ENCODE measurements at places on chromosomes 7 and 10.

DNA sequence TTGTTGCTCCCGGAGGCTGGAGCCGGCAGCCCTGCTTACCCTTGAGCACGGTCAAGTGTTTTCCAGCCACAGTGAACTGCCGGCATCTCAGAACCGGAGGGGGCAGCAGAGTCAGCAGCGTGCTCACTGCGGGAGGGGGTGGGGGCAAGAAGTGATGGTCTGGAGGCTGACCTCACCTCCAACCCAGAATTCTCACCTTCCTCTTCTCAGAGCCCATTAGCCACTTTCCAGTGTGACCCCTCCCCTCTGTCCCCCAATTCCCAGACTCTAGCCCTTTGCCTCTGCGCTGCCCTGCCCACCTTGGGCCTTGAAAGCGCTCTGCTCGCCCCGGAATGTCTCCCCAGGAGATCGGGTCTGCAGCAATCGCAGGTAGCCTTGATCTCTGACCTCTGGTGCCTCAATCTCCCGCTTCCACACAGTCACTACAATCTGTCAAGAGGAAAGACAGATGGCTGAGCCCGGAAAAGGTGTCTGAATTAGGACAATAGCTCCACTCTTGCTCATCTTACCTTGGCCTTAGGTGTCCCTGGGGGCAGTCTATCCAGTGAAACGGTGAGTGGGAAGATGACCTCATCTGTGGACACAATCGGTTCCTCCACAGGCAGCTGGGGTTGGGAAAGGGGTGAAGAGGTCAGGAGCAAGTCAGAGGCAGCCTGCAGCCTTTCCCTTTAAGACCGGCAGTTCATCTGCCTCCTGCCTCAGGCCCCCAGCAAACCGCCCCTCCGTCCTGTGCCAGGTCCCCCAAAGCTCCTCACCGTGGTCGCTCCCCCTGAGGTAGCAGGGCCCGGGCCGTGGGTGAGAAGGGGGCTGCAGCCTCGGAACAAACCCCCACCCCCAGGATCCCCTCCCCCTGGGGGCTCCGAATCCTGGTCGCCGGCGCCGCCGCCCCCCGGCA lies 942 bp downstream of the TRAPPC14 start:
- peak; percentile 66 for DNase-seq

GRCh38 chr7:41033500-41033899 lies 669.4 kb downstream of the INHBA start:
- no peak for DNase-seq

DNA sequence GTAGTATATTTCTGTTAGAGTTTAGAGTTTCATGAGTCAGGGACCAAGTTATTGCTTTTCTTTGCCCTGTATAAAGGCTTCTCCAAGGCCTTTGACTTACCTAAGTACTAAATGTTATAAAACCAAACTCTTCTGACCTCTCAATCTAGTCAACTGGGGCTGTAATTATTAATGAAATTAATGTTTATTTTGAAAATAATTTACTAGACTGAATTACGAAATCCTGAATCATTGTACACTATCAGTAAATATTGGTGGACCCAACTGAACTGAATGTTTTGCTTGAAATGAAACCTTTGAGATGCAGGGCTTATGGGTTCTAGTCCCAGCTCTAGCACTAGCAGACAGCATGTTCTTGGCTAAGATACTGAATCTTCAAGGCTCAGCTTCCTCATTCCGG lies 1.7 kb upstream of the CYP2C9 start:
- DNase-seq: no peak

- no peak for DNase-seq
Measured at GRCh38 chr7:32020551-32021159, 49.6 kb downstream of the PDE1C start.

GRCh38 chr10:52949899-52950298 lies 177.3 kb upstream of the MBL2 start:
- no peak for DNase-seq

DNA sequence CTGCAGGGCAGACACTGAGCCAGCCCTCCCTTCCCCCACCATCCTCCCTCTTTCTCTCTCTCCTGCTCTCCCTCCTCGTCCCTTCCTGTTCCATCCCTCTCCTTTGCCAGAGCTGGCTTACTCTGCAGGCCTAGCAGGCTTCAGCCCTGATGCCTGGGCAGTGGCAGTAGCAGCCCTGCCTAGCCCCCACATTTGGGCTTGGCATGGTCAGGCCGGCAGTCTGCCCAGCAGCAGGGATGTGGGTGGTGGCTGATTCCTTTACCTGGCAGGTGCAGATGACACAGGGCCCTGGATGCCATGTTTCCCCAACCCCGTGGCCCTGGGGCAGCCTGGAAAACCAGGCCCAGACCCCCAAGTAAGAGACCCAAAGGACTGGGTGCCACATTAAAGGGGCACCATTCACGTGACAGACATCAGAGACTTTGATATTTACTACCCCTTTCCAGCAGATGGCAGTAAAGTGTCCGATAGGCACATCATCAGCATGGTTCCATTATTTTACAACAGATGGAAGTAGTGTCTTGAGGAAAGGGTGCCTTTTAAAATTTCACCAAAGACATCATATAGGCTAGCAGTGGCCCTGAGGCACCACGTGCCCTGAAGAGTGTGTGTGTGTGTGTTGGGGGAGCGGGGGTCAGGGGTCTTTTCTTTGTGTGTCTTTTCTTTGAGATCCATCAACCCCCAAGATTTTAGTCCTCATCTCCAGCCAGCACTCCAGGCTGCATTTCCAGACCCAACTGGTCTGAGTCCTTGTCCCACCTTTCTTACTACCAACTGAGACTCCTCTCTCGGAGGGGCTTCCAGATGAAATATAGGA lies 5.9 kb downstream of the KCP start:
- peak; percentile 71 for DNase-seq

DNA sequence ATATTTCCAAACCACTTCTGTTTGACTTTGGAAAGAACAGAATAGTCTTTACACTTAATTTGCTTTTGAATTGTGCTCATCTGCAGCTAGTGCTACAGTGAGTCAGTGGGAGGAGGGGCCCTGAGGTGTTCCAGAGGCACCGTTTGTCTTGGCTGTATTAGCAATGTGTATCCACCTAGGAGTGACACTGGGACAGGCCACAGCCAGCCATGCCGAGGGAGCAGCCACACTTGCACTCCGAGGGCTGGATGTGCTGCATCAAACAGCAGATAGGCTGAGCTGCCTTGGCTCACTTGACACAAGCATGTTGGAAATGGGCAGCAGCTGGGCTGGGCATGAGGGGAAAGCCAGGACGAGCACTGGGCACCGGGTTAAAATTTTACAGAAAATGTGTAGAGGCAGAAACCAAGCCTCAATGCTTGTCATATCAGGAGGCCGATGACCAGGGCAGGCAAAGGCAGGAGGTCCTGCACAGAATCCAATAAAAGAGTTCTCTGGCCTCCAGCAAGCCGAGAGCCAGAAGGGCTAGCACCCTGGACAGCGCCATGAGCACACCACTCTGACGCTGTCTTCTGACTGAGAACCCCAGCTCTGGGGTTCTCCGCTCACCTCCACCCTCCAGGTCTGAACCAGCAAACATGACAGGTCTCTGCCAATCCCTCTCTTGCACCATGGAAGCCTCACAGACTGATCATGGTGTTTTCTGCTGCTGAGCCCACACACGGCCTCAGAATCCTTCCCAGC lies 163.3 kb downstream of the GRID1 start:
- peak; percentile 49 for DNase-seq

GRCh38 chr7:7858559-7858958 lies 110.0 kb upstream of the GLCCI1 start:
- no peak for DNase-seq

GRCh38 chr10:26199841-26200240 lies 16.7 kb upstream of the GAD2 start:
- DNase-seq: no peak

- DNase-seq: no peak
Measured at GRCh38 chr7:137213744-137214143, 129.8 kb downstream of the PTN start.

- no peak for DNase-seq
Measured at GRCh38 chr10:46225597-46225996, 61.2 kb upstream of the ANTXRL start.

DNA sequence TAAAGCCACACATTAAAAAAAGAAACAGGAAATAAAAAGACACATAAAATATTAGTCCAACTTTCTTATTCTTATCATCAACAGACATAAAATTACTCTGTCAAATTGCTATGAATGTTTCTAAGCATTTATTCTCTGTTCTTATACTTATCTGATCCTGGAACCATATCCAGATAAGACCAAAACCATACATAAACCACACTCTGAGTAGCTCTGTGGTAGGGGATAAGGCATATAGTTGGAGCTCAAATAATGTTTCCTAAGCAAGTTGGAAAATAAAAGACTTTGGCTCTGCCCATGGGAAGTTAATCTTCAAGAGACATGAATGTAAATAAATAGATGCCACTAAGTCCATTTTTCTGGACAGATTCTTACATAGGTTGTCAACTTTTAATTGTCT lies 103.1 kb upstream of the PLXDC2 start:
- DNase-seq: no peak

DNA sequence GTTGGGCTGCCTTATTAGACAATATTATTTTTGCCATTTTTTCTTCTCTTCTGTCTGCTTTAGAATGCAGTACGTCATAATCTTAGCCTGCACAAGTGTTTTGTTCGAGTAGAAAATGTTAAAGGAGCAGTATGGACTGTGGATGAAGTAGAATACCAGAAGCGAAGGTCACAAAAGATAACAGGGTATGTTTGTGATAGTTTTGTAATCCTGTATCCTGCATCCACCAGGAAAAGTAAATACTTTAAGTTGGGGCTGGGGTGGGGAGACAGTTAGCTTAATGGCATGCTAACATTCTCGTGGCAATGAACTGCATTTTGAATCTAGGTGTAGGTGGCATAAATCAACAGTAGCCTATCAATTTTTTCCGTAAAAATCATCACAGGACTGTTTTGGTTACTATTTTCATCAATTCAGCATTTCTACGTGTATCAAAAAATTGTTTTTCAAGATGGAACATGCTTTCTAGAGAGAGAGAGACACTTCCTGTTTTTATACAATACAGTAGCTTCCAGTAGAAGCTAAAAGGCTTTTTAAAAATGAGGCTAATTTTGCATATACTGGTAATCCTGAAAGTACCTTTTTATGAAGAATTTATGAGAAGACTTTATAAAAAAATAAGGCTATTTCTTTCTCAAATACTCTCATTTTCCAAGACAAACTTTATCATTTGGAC lies 247.5 kb downstream of the FOXP2 start:
- no peak for DNase-seq

DNA sequence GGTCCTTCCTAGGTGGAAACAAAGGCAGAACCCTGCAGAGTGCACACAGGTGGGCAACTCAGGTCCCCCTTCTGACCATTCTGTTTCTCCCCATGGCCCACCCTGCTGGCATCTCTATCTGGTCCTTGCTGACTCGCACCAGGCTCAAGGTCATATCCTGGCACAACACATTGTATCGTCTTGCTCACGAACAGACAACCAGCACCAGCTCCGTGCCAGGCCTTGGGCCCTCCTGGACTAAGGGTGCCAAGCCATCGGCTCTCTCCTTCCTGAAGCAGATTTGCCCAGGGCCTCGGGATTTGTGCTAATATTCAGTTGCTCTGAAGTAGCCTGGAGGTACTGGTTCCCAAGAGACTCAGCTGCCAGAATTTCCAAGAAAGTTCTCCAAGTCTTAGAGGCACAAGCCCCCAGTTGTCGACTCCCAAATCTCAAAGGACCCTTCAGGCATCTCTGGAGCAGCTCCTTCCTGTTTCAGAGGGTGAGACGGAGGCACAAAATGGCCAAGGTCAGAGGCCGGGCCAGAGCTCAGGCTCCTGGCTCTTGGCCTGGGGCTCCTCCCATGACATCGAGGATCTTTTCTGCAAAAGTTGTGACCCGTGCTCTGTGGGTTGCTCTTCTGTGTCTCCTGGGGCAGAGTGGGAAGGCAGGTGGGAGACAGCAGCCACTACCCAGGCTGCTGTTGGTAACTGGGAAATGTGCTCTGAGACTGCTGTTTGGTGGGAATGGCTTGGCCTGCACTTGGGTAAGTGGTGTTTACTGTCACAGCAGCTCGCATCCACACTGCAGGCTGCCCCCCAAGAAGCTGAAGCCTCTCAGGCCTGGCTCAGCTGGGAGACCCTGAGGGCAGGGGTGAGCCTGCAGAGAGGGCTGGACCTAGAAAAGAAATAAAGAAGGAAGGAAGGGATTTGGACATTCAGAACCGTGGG lies 121.3 kb downstream of the RGS10 start:
- DNase-seq: no peak
